ENCODE measurements at places on chromosomes 16 and 17. TPM values are rescaled to one million over a fixed set of nuclear protein-coding genes. Genes with fewer than 3 reads are reported as not detected.

DNA sequence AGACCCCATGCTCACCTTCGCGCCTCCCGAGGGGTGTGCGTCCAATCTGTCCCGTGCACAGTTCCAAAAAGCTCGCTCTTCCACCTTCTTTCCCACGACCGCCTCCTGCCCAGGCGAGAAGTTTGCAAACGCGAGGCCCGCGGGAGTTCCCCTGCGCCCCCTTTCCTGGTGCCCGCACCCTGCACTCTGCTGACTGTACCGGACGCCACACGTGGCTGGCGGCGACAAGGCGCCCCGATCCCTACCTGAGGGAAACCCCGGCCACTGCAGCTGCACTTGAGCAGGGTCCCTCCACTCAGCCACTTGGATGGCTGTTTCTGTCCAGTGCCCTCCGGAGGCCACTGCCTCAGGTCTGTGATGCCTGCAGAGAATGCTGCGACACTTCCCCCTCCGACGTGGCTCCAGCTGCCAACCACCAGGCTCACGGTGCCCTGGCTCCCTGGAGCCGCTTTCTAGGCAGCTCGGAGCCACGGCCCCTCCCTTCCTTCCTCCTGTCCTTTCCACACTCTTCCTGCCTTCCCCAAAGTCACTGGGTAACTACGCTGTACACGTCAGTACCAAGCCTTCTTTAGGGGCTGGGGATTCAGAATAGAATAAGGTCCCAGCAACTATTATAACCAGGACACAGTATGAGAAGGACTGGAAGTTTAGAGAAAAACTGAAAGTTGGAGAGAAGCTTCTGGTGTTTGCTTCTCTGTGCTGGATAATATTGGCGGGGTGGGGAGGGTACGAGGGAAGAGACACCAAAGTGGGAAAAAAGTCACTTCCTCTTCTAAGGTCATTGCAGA is at the start of gene MLKL:
Gene MLKL, minus strand, starts transcription at position 425 of the 788 bp plus-strand sequence. CDS start 5,105 bp downstream, outside the sequence.
- peak; percentile 80 for DNase-seq

GRCh38 chr16:83116274-83116892 is 489.6 kb downstream of the CDH13 start:
- no peak for DNase-seq

GRCh38 chr16:138049-138417 is 440 bp downstream of the NPRL3 start:
- DNase-seq: peak; percentile 4

GRCh38 chr16:11005611-11005975 is 61.2 kb downstream of the CLEC16A start:
- no peak for DNase-seq

GRCh38 chr16:72299684-72300243 is 127.8 kb upstream of the PMFBP1 start:
- DNase-seq: no peak

DNA sequence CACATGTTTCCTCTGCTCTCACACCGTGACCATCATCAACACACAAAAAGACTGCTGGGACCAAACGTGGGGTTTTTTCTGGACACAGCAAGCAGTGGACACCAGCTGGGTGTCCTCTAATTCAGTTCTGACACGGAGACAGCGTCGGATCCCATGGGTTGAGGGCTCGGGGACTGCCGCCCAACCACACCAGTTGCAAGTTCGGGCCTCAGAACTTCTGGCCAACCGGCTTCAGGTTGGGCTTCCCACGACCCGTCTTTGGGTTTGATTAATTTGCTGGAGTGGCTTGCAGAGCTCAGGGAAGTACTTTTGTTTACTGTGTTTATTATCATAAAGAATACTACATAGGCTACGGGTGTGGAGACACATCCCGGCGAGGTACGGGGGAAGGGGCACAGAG is 97.8 kb downstream of the BANP start:
- DNase-seq: no peak

KRT23 gene
- 2.3 TPM for total RNA-seq

- no peak for DNase-seq
These were observed 104.7 kb downstream of the SOCS1 start for GRCh38 chr16:11151156-11151884.
